Sigmoid colon (tissue), 7 donors: ENCODE measurements at places on chromosomes 7 and 10.

DNA sequence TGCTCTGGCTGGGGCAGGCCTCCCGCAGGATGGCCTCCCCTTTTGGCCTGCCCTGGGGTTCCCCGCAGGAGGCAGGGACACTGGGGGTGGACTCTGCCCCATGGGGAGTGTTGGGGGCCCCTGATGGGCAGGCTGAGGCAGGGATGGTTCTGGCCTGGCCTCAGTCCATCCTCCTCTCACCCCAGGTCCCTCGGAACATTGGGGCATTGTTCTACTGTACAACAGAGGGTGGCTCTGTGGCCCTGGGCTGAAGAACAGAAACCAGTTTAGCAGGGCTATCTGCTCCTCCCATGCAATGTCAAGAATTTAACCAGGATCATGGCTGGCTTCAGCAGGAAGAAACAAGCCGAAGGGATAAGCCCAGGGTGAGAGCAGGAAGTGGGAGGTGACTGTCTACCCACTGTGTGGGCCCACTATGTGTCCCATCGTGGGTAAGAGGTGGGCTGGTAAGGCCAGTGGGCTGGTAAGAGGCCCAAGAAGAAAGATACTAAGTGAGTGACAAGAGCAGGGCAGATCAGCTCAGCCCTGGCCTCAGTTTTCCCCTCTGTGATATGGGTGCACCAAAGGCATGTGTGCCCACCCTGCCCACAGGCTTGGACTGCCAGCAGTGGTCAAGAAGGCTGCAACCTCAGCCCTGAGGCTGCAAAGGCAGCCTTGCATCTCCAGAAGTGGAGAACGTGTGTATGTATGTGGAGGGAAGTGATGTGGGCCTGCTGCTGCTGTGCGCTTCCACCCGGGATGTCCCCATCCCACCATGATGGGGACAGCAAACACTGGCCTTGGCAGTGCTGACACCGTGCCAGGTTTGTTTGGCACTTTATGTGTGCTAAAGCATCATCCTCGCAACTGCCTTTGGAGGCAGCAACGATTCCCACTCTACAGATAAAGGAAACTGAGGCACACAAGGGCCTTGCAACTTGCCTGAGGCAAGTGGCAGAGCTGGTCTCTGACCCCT is 138.9 kb downstream of the SH3PXD2A start:
- DNase-seq: no peak

DNA sequence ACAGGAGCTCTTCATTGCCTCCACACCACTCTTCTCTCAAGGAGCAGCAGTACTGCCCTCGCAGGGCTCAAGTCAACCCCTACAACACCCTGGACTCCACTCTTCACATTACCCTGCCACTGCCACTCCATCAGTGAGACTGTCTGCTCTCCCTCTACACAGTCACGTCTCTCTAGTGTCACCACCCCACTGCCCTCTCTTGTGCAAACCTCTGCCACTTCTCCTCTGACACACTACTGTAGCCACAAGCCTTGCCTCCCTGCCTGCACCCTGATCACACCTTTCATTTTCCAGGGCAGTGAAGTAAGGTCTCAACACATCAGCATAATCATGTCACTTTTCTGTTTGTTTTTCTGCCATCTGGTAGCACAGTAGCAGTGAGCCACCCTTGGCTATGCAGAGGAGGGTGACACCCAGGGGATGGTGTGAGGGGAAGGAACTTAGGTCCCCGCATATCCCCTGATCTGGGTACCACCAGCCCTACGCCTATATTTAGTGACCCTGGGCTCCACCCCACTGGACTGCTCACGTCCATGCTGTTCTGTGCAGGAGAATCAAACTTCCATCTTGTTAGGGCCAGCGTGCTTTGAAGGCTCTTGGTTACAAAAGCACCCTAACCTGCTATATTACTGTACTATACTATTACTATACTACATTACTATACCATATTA is 1.6 kb downstream of the C10orf143 start:
- no peak for DNase-seq

GRCh38 chr7:29202651-29203069 is 8.1 kb downstream of the CHN2 start:
- peak; percentile 67 for DNase-seq

GRCh38 chr7:151484971-151485707 is 34.6 kb downstream of the RHEB start:
- DNase-seq: no peak

DNA sequence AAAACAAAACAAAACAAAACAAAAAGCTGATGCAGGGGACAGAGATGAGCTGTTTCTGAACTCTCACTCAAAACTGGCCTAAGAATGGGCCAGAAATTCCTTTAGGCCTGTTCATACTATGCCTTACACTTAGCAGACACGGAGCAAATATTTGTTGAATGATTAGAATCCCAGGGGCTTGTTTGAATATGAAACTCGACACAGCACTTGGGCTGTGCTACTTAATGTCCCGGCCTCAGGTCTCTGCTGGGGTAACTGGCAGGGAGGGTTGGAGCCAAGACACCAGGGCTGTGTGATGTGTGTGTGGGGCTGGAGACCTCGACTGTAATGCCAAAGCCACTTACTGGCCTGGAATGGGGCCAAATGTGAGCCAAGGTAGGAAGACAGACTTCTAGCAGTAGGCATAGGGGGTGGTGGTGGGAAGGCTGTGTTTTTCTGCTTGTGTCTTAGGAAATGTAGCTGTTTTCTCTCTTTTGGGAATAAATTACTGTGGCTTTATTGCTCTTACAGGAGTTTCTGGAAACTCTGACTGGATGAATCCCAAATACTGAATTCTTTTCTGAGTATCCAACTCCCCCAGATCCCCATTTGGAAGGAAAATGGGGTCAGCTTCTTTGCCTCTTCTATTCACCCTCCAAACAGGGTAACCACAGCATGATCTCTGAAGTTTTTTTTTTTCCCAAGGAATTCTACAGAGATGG is 66.7 kb downstream of the EMX2 start:
- peak; percentile 61 for DNase-seq

DNA sequence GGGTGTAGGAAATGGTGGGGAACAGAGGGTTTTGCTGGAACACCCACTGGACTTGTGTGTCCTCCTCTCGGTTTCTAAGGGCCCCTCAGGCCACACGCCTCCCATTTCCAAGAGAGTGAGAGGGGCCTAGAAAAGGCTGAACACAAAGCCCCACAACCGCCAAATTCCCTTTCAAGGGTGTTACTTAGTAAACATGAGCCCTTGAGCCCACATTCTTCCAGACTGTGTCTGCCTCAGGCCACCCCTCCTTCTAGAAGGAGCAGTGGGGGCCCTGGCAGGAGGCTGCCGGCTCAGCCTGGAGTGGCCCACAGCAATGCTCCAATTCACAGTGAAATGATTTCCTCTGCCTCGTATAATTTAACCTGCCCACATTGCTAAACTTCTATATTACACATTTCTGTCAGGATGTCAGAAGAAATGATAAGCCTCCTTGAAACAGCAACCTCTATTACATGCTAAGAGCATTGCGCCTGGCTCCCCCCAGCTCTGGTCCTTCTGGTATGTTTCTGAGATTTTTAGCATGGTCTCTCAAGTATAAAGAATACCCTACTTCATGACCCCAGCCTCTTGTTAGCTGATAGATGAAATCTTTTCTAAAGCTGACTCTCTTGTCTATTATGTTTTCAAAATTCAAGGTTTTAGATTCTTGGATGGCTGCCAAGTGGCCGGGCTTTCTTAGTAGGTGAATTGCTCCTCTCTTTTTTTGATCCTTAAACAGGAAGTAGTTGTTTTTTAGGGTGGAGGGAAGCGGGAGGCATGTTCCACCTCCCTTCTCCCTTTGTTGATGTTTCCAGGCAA is 673.9 kb upstream of the GALNT17 start:
- DNase-seq: no peak

GRCh38 chr10:21532694-21533466 is 1.2 kb upstream of the MLLT10 start:
- DNase-seq: no peak

GRCh38 chr10:98638920-98639319 is 192.2 kb upstream of the HPS1 start:
- no peak for DNase-seq

GRCh38 chr7:6588566-6588965 is 1.3 kb upstream of the INTS15 start:
- DNase-seq: no peak

DNA sequence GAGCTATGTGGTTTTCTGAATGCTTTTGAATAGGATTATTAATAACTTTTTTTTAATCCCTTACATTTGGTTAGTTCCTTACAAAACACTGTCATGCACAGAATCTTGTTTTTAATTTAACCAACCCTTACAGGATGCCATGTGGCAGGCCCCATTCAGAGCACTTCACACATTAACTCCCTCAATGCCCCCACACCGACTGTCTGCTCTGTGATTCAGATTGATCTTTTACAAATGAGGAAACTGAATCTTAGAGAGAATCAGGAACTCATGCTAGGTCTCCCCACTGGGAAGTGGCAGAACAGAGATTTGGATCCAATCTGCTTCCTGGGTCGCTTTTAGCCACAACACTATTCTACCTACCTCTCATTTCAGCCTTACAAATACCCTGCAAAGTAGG is 195.8 kb upstream of the NPVF start:
- no peak for DNase-seq

DNA sequence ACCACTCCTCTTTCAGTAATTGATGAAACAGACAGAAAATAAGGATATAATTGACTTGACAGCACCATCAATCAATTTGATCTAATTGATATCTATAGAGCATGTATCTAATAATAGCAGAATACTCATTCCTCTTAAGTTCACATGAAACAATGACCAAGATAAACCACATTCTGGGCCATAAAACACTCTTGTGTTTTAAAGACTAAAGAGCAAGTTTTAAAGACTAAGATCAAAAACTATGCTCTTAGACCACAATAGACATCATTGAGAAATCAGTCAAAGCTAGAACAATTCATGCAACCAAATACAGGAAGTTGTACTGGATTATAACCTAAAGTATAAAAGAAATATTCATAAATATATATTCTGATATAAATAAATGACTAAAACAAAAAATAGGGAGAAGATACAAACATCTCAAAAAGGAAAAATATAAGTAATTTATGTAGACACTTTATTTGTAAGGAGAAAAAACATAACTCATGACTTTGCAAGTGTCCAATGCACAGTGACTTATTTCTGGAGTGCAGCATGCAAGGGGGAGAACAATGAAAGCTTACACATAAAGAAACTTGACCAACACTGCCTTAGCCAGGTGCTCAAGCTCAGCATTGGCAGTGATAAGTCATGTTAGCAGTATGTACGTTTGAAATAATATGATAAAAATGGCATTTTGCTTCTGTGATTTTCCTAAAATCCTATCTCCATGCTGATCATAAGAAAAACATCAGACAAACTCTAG is 312.7 kb upstream of the IGFBP3 start:
- DNase-seq: no peak

- DNase-seq: no peak
These were observed 82.4 kb downstream of the SGMS1 start for GRCh38 chr10:50541317-50541716.

DNA sequence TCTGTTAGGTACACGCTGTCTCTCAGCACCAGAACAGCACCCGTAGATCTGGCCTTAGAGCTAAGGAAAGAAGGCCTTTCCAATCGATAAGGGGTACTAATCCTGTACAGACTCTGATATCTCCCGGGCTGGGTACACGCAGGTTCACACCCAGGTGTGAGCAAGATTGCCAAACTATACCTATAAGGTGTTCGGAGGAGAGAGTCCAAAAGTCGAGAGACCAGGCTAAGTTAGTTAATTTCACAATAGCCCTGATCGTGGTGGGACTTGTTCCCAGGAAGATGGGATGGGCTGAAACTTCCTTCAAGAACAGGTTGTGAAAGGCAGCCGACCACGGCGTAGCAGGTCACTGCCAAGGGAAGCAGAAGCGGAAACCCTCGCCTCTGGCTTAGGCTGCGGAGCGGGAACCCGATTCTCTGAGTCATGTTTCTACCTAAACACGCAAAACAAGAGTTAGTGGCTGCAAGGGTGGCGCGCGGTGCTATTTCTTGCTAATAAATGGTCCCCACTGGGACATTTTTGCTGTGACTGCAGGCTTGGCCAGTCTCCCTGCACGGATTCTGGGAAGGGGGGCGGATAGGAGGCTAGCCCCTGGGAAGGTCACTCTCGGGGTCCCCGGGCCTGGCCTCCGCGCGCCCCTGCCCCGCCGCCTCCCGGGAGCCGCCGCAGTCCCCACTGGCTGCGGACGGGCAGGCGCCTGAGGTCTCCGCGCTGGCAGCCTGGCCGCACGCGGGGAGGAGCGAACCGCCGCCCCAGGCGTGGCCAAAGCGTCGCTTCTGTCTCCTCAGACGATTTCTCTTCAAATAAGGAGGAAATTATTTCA is 75.4 kb upstream of the PDSS1 start:
- DNase-seq: peak; percentile 73

GRCh38 chr10:105908701-105909100 is 1255.8 kb downstream of the SORCS1 start:
- DNase-seq: no peak

- DNase-seq: peak; percentile 76
These were observed 107.3 kb upstream of the SGCE start for GRCh38 chr7:94763268-94763667.
